ENCODE measurements at places on chromosomes 4 and X. TPM values are rescaled to one million over a fixed set of nuclear protein-coding genes. Genes with fewer than 3 reads are reported as not detected.

The NUDT11 gene
- total RNA-seq = 2.1 TPM

The GASK1B gene
- total RNA-seq = 22.3 TPM

The FGFR3 gene
- total RNA-seq = 196 TPM

- no peak for DNase-seq
Observed at GRCh38 chrX:22800360-22800759, 199.4 kb upstream of the DDX53 start.

DNA sequence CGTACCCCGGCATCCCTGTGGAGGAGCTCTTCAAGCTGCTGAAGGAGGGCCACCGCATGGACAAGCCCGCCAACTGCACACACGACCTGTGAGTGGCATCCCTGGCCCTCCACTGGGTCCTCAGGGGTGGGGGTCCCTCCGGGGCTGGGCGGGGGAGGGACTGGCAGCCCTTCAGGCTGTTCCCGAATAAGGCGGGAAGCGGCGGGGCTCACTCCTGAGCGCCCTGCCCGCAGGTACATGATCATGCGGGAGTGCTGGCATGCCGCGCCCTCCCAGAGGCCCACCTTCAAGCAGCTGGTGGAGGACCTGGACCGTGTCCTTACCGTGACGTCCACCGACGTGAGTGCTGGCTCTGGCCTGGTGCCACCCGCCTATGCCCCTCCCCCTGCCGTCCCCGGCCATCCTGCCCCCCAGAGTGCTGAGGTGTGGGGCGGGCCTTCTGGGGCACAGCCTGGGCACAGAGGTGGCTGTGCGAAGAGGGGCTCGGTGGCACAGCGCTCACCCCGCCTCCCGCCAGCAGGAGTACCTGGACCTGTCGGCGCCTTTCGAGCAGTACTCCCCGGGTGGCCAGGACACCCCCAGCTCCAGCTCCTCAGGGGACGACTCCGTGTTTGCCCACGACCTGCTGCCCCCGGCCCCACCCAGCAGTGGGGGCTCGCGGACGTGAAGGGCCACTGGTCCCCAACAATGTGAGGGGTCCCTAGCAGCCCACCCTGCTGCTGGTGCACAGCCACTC lies 13.7 kb downstream of the FGFR3 start:
- DNase-seq = no peak

DNA sequence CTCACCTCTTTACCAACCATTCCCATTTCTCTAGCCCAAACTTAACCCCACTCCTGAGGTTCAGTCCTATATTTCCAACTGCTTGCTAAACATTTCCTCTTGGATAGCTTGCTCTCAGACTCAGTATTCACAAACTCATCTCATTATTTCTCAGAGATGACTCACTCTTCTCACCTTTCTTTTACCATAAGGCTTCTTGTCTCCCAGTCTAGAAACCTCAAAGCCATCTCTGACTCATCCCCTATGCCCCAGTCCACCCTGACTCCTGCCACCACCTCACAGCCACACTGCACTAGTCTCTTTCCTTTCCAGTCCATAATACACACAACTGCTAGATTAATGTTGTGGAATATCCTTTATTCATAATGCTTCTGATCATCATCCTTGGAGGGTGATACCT lies 4.8 kb downstream of the FRMPD3 start:
- DNase-seq = no peak

GRCh38 chr4:119707336-119707735 lies 78.7 kb upstream of the PDE5A start:
- no peak for DNase-seq

GRCh38 chrX:131441033-131441432 lies 102.8 kb upstream of the OR13H1 start:
- no peak for DNase-seq

DNA sequence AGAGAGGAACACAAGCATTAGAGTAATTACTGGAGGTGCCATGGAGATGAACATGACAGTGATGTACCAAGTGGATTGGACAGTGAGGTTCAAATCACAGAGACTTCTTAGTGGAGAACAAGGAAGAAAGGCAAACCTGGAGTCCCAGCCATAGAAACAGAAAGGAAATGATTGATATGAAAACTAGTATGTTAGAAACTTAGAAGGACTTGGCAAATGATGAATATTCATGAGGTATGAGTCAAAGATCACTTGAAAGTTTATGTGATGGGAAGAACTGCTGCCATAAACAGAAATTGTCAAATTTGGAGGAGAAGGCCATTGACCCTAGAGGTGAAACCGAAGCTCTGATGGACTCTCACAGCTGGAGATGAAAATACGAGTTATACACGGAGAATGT lies 88.2 kb downstream of the PHOX2B start:
- DNase-seq = no peak

GRCh38 chr4:1376841-1377605 lies 29.2 kb downstream of the NKX1-1 start:
- DNase-seq = no peak

DNA sequence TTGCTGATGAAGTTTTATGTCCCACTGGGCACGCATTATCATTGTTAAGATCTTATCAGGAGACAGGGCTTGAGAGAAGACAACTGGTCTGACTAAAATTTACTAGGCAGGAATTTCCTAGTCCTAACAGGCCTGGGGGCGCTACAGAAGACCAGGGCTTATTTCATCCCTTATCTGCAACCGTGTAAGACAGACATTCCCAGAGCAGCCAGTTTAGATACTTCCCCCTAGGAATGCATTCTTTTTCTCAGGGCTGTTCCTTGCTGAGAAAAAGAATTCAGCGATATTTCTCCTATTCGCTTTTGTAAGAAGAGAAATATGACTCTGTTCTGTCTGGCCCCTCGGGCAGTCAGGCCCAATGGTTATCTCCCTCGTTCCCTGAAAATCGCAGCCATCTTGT lies 93.8 kb downstream of the TLL1 start:
- no peak for DNase-seq

DNA sequence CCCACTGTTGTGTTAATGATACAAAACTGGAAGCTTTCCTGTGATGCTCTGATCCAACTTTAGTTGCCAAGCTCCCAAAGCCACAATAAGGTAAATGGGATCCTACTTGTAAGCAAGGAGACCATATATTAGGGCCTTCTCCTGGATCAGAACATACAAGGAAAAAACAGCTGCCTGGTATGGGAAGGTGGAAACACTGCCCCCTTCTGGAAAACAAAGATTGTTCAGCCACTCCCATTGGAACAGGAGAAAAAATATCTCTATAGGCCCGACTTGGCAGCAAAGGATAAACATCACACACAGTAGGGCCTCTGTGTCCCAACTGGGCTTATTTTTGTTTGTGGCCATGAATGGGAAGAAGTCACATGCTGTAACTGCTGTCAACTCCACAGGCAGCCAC lies 166.5 kb downstream of the TBX22 start:
- DNase-seq = no peak

DNA sequence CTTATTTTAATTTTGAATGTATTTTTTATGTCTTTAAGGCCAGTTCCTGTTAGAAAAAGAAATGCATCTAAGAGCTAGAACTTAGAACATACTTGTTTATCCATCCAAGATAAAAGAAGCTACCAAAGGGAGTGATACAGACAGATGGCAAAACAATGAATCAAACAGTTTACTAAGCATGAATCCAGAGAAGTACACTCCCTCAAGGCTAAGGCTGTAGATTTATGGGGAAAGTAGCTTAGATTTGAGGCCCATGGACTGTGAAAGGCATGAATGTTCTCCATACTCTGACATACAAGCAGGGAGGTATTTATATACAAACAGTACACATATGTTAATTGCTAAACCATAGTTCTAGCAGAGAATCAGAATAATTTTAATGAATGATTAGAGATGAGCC lies 255.3 kb upstream of the NRK start:
- no peak for DNase-seq

- DNase-seq = no peak
Observed at GRCh38 chrX:40931921-40932320, 153.3 kb upstream of the USP9X start.

- no peak for DNase-seq
Observed at GRCh38 chr4:78476108-78476704, 75.4 kb upstream of the ANXA3 start.

DNA sequence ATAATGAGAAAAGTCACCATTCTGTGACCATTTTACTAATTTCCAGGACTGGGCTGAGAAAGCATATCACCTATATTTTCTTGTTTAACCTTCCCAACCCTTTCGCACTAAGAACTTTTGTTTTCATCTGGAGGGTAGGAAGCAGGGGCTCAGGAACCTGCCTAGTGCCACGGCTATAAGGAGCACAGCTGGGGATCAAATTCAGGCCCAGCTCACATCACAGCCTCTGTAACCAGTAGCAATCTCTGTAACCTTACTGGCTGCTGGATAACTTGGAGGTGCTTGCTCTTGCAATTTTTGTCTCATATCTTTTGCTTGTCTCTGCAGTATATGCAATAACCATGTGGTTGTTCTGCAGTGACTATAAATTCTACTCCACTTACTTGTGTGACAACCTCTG lies 76.7 kb upstream of the PLAC1 start:
- DNase-seq = no peak
